Hepatocyte (in vitro differentiated cells): ENCODE measurements at places on chromosomes 16 and 17. TPM values are rescaled to one million over a fixed set of nuclear protein-coding genes. Genes with fewer than 3 reads are reported as not detected.

DNA sequence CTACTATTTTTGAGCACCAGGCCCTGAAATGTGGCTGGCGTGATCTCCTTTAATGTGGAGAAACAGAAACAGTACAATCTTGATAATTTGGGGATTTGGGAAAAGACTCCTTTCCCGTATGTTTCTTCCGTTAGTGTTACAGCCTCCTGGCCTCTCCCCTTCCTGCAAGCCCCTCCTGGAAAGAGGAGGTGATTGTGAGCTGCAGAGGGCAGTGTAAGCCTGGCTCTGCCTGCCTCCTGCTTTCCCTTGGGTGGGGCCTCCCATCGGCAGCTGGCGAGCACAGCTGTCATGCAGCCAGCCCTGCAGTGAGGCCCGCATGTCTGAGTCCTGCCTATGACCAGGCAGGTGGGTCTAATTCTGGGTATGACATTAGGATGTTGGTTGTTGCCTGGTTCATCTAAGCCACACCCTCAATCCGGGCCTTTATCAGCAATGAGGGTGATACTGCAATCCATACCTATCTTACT lies 48.7 kb upstream of the WSB1 start:
- H3K4me3 ChIP-seq, result no peak overlapping the region
- peaks cover 15% of the 10 kb centered on the region for H3K4me1 ChIP-seq
- no peaks in the 10 kb centered on the region for H3K27me3 ChIP-seq
- DNase-seq, result peak; percentile 90
- no peaks in the 10 kb centered on the region for H3K36me3 ChIP-seq

DNA sequence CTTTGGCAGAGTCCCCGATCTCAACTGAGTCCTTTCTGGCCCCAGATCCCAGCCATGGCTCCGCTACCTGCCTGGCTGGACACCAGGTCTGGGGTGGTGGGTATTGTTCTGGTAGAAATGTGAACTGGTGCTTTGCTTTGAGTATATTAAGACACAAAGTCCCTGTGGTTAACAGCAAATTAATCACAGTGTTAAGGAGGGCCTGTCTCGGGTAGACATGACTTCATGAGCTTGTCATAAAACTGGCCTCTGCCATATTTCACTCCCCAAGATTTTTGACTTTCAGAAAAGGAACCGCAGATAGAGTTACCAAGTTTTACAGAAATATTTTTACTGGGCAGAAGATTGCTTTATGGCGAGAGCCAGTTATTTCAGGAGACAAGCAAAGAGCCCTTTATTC lies 19.5 kb downstream of the NKD1 start:
- H3K4me1 ChIP-seq, result no peaks in the 10 kb centered on the region
- DNase-seq, result no peak
- no peaks in the 10 kb centered on the region for H3K36me3 ChIP-seq

- H3K36me3 ChIP-seq, result no peaks in the 10 kb centered on the region
- no peaks in the 10 kb centered on the region for H3K4me1 ChIP-seq
- no peak overlapping the region for H3K27ac ChIP-seq
- no peaks in the 10 kb centered on the region for H3K27me3 ChIP-seq
- no peak overlapping the region for H3K4me3 ChIP-seq
Measured at GRCh38 chr16:16015849-16016248, 66.4 kb downstream of the ABCC1 start.

GRCh38 chr16:648071-648780 lies 939 bp upstream of the WDR90 start:
- H3K27ac ChIP-seq, result peak overlapping the region; percentile 98
- no peaks in the 10 kb centered on the region for H3K27me3 ChIP-seq
- H3K36me3 ChIP-seq, result no peaks in the 10 kb centered on the region
- peak overlapping the region; percentile 72 for H3K4me3 ChIP-seq
- peaks cover 48% of the 10 kb centered on the region for H3K4me1 ChIP-seq

- DNase-seq, result no peak
- H3K36me3 ChIP-seq, result no peaks in the 10 kb centered on the region
- peaks cover 11% of the 10 kb centered on the region for H3K4me1 ChIP-seq
- no peaks in the 10 kb centered on the region for H3K27me3 ChIP-seq
Measured at GRCh38 chr17:81898029-81898866, 3.8 kb upstream of the NPB start.

DNA sequence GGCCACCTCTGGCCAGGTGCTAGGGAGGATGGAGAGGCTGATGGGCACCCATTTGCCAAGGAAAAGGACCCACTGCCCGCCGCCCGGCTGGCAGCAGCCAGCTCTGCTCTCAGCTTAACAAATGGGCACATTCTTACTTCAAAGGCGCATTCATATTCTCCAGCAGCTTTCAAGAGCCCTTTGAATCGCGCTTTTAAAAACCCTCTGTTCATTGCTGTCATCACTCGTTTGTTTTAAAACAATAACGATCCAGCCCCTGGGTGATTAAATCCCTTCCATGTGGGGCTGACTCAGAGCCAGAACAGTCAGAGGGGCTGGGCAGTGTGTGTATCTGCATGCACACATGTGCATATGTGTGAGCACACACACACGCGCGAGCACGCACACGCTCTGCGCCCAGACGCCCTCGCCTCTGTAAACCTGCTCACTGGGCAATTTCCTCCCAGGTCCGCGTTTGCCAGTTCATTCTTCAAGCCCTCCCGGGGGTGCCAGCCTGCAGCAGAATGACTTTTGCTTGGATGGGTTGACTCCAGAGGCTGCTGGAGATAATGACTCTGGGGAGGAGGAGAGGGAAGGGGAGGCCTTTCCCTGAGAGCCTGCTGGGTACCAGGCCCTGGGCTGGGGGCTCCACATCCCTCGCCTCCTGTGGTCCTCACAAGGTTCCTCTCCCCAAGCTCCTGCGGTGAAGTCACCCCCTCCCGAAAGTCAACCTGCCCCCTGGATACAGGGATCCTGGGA lies 133.1 kb downstream of the SDK2 start:
- no peaks in the 10 kb centered on the region for H3K36me3 ChIP-seq
- H3K4me1 ChIP-seq, result no peaks in the 10 kb centered on the region
- DNase-seq, result no peak
- H3K4me3 ChIP-seq, result no peak overlapping the region
- H3K27ac ChIP-seq, result no peak overlapping the region
- H3K27me3 ChIP-seq, result no peaks in the 10 kb centered on the region

GRCh38 chr16:19512297-19512696 lies 9.6 kb downstream of the GDE1 start:
- no peaks in the 10 kb centered on the region for H3K27me3 ChIP-seq
- H3K36me3 ChIP-seq, result no peaks in the 10 kb centered on the region
- no peaks in the 10 kb centered on the region for H3K4me1 ChIP-seq
- no peak overlapping the region for H3K27ac ChIP-seq
- H3K4me3 ChIP-seq, result no peak overlapping the region
- DNase-seq, result no peak

GRCh38 chr17:44402564-44403172 lies 13.2 kb upstream of the ITGA2B start:
- no peaks in the 10 kb centered on the region for H3K36me3 ChIP-seq
- H3K4me1 ChIP-seq, result no peaks in the 10 kb centered on the region
- DNase-seq, result no peak

IRX5 gene
- 3.2 and 5.3 TPM in 2 replicates for total RNA-seq

- H3K4me1 ChIP-seq, result peaks cover 4% of the 10 kb centered on the region
- no peaks in the 10 kb centered on the region for H3K36me3 ChIP-seq
- no peak for DNase-seq
- H3K27me3 ChIP-seq, result peaks cover 33% of the 10 kb centered on the region
- no peak overlapping the region for H3K4me3 ChIP-seq
Measured at GRCh38 chr17:30230596-30231125, 4.8 kb downstream of the SLC6A4 start.

SHISA9 gene
- 1.1 and 1.3 TPM in 2 replicates for total RNA-seq

GRCh38 chr17:13646411-13646810 lies 44.7 kb upstream of the HS3ST3A1 start:
- H3K27ac ChIP-seq, result no peak overlapping the region
- no peak overlapping the region for H3K4me3 ChIP-seq
- no peaks in the 10 kb centered on the region for H3K27me3 ChIP-seq
- H3K4me1 ChIP-seq, result no peaks in the 10 kb centered on the region

CLEC3A gene
- 3.5 and 4.7 TPM in 2 replicates for total RNA-seq

DNA sequence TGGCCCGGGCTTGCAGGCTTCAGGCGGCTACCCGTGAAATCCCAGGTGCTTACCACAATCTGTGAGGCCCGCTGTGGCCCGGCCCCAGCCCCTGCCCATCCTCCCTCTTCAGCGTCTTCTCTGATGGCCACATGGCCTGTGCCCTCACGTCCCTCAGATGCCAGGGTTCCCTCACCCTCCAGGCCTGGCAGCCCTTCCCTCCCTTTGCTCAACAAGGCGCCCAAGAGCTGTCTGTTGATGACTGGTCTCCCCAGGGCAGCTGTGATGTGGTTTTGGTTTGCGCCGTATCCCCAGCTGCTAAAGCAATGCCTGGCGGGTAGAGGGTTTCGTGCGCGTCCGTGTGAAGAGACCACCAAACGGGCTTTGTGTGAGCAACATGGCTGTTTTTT lies 35.1 kb downstream of the PMM2 start:
- H3K4me3 ChIP-seq, result no peak overlapping the region
- no peak overlapping the region for H3K27ac ChIP-seq
- no peak for DNase-seq
- H3K36me3 ChIP-seq, result no peaks in the 10 kb centered on the region
- no peaks in the 10 kb centered on the region for H3K27me3 ChIP-seq

MYADML2 gene
- not detected in 2 replicates for total RNA-seq

SRL gene
- 1.1 and 1.2 TPM in 2 replicates for total RNA-seq

DNA sequence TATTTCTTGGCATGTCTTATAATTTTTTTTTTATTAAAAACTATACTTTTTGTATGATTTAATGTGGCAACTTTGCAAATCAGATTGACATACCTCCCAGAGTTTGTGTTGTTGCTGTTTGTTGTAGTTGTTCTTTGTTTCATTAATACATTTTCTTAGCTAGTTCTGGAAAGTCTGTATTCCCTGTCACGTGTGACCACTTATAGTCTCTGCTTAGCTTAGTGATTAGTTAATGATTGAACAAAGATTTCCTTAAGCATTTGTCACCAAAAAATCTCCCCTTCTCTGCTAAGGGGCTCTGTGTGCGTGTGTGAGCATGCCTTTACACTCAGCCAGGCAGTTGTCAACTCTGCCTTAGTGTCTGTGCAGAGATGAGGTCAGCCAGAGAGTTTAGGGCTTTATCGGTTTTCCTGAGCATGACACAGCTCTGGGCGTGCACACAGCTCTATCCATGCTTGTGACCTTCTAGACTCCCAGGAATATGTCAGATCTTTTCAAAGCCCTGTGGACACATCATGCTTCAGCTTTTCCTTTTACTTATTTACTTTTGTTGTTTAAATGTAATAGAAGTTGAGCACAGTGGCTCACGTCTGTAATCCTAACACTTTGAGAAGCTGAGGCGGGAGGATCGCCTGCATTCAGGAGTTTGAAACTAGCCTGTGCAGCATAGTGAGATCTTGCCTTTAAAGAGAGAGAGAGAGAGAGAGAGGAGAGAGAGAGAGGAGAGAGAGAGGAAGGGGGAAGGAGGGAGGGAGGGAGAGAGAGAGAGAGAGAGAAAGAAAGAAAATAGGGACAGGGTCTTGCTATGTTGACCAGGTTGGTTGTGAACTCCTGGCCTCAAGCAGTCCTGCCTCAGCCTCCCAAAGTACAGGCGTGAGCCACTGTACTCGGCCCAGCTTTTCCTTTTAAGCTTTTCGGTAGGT lies 21.9 kb downstream of the DNAI2 start:
- no peaks in the 10 kb centered on the region for H3K36me3 ChIP-seq
- H3K27ac ChIP-seq, result peak overlapping the region; percentile 78
- H3K4me1 ChIP-seq, result no peaks in the 10 kb centered on the region
- no peak overlapping the region for H3K4me3 ChIP-seq
- DNase-seq, result peak; percentile 80
- no peaks in the 10 kb centered on the region for H3K27me3 ChIP-seq

KRTAP2-3 gene
- not detected in 2 replicates for total RNA-seq

MPO gene
- total RNA-seq, result 0.13 TPM in 1 of 2 replicates, not detected in the other

GRCh38 chr16:57406881-57407280 lies 2.3 kb downstream of the CCL17 start:
- no peak overlapping the region for H3K4me3 ChIP-seq
- H3K27me3 ChIP-seq, result no peaks in the 10 kb centered on the region
- no peaks in the 10 kb centered on the region for H3K36me3 ChIP-seq
- H3K4me1 ChIP-seq, result no peaks in the 10 kb centered on the region
- no peak overlapping the region for H3K27ac ChIP-seq

MAP3K3 gene
- total RNA-seq, result 13.4 and 15.6 TPM in 2 replicates

DNA sequence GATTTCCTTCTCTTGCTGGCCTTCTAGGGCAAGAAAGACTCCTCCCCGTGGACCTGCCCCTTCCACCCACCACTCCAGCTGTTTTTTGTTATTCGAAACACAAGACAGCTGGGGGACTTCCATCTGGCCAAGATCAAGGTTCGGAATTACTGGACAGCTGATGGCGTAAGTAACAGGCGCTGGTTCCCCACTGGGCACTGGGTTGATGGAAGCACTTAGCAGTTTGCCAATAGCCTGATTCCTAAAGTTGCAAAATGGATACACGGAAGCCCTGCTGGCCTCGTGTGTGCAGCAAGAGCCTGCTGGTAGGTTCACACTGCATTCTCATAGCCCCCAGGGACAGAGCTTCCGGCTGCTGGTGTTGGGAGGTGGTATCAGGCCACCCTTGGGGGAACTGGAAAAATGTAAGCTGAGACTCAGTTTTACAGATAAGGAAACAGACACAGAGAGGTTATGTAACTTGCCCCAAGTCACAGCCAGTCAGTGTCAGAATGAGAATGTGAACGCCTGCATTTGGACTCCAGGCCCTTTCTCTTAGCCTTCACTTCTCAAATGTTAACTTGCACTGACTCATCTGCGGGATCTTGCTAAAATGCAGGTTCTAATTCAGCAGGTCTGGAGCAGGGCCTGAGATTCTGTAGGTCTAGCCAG lies 171.7 kb downstream of the KATNIP start:
- H3K27me3 ChIP-seq, result no peaks in the 10 kb centered on the region
- peaks cover 45% of the 10 kb centered on the region for H3K4me1 ChIP-seq
- peak overlapping the region; percentile 75 for H3K27ac ChIP-seq
- no peak overlapping the region for H3K4me3 ChIP-seq
- DNase-seq, result peak; percentile 58

TMIGD1 gene
- total RNA-seq, result 3.2 and 3.3 TPM in 2 replicates

CA5A gene
- 1.7 and 1.9 TPM in 2 replicates for total RNA-seq

- no peaks in the 10 kb centered on the region for H3K36me3 ChIP-seq
- H3K4me1 ChIP-seq, result no peaks in the 10 kb centered on the region
- H3K27ac ChIP-seq, result no peak overlapping the region
- H3K4me3 ChIP-seq, result no peak overlapping the region
Measured at GRCh38 chr17:15220785-15221184, 44.3 kb downstream of the PMP22 start.

DNA sequence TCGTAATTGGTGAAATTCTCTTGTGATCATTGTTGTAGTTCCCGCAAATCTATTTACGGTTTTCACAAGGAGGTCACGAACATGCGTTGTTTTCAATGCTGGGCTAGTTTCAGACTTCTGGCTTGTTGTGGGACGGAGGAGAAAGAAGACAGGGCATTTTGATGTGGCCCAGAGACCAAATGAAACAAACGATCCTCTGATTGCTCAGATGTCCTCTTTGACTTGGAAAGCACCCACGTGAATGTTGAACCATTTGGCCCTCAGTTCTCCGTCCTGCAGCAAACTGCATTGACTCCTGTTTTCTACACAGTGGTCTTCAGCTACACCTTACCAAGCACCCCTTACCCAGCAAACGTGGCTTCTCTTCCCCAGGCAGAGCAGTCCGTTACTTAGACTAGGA lies 391.0 kb downstream of the WWOX start:
- no peaks in the 10 kb centered on the region for H3K4me1 ChIP-seq
- no peak for DNase-seq
- H3K4me3 ChIP-seq, result no peak overlapping the region
- no peaks in the 10 kb centered on the region for H3K27me3 ChIP-seq
- no peak overlapping the region for H3K27ac ChIP-seq
